ENCODE measurements at places on chromosomes 7 and 10.

- no peak for DNase-seq
Measured at GRCh38 chr10:117140525-117140902, 2.4 kb upstream of the VAX1 start.

GRCh38 chr10:4767033-4767814 lies 58.8 kb upstream of the AKR1E2 start:
- no peak for DNase-seq

DNA sequence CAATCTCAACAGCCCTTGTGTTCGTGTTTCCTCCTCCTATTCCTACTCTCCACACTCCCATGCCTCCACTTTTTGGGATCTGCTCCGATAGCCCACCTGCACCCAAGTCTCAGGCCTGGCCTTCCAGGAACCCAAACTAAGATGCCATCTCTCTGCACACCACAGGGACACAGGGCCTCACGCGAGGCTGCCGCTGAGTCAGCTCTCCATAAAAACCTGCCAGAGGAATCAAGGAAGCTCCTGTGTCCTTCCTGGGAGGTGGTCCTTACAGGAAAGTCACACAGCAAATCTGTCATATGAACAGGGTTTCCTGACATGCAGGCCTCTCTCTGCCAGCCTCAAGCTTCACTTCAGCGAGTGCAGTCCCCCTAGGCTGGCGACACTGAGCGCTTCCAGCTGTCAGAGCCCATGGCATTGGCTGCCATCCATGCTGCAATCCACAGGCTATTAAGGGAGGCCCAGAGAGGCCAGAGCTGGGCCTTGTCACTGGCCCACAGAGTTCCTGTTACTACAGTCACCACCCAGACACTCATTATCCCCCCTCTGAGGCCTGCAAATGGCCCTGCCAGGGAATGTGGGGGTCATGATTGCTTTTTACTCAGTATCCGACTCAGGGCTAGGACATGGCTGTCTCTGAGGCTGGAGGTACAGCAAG lies 151.4 kb downstream of the OAT start:
- DNase-seq = no peak

- DNase-seq = no peak
Measured at GRCh38 chr10:130696870-130697269, 560.7 kb downstream of the GLRX3 start.
